Activated CD4-positive, CD25-positive, alpha-beta regulatory T cell treated with anti-CD3 and anti-CD28 coated beads, Interleukin-2, amount 50 U/mL, for 72 hours (primary cell): ENCODE measurements at places on chromosomes 16 and 17.

DNA sequence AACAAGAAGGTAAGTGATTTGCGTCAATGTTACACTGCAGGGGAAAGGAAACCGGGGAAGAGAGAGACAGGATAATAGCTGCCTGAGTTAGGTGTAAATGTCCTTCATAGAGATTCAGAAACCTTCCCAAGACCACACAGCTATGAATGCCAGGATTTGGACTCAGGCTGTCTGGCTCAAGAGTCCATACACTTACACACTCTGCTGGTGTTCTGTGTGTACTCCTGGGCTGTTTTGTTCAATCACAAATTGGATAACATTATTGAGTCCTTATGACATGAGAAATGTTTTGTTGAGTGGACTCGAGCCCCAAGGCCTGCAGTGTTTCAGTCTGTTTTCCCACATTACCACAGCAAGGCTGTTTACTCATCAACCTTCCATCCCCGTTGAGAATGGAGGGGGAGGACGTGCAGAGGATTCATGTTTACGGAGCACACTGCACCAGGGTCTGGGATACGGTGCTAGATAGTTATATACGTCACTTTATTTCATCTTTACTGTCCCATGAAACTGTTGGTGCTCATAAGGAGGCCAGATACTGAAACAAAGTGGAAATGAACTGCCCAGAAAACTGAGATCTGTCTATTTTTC is 450.8 kb downstream of the HAPSTR1 start:
- DNase-seq: no peak

DNA sequence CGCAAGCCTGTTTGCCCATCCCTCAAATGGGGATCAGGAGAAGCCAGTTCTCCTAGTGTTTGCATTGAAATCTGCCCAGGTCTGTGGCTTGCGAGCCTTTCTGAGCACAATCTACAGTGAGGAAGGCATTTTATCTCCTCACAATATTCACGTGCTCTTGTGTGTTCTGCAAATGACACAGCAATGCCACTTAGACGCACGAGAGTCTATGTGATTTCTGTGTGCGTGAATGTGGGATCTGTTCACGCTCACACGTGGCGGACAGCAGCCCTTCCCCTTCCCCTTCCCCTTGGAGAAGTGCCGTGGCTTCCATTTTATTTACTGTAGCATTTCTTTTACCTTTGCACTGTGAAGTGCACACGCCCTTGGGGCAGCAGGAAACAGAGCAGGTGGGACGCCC is 17.7 kb upstream of the CBFA2T3 start:
- DNase-seq: no peak

DNA sequence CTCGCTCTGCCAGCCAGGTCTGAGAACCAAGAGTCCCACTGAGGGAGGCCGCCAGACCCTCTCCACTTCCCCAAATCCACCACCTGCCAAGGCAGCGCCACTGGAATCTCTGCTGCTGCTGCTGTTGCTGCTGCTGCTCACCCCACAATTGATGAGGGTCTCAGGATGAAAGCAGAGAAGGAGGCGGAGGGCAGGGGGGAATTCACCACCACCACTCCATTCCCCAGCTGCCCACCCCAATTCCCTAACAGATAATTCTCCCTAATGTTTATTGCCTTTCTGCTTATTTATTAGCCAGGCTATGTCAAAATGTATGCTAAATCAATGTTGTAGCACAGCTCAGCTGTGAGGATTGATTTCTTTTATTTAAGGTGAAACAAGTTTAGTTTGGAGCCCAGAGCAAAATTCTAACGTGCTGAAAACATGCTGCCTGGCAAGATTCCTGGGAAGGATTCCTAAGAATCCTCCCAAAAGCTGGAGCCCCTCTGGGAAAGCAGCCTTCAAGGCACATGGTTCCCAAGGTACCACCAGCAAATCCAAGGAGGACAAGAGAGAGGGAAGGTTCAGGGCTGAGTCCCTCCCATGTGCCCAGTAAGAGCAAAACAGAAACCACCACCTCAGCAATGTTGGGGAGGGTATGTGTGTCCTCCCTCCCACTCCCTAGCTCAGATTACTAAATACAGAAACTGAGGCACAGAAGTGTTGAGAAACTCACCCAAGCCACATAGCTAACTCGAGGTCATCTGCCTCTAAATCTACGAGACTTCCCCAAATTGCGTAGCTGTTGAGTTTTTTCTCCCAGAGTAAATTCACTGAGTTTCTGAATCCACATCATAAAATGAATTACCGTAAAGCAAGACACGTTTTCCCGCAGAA is 12.2 kb upstream of the CDH5 start:
- no peak for DNase-seq

GRCh38 chr17:61867033-61867432 is 3.7 kb upstream of the BRIP1 start:
- DNase-seq: no peak

DNA sequence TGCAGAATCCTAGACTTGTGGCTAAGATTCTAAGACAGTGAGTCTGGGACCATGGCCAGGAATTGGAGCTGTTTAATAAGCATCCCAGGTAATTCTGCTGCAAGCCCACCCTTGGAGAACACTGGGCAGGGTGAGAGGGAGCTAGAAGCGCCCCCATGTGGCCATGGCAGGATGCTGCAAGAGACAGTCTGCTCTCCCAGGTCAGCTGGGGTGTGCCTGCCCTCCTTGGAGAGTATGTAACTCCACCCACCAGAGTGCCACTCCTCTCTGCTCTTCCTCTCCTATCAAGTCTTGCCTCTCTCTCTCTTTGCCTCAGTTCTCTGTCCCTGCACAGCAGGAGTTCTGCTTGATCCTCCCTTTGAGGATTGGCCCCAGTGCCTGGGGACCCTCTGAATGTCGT is 14.9 kb downstream of the RCVRN start:
- DNase-seq: no peak

- DNase-seq: no peak
Observed at GRCh38 chr17:27535178-27535928, 79.1 kb downstream of the KSR1 start.
